ENCODE measurements at places on chromosomes 5 and 9.

- no peak for DNase-seq
Measured at GRCh38 chr9:85215961-85216360, 525.8 kb downstream of the AGTPBP1 start.

- no peak for DNase-seq
Measured at GRCh38 chr9:20478786-20479185, 143.5 kb downstream of the MLLT3 start.

GRCh38 chr5:142823126-142823525, 52.9 kb downstream of the ARHGAP26 start:
- DNase-seq = no peak

GRCh38 chr5:157464519-157465171, 4.6 kb downstream of the NIPAL4 start:
- DNase-seq = no peak

DNA sequence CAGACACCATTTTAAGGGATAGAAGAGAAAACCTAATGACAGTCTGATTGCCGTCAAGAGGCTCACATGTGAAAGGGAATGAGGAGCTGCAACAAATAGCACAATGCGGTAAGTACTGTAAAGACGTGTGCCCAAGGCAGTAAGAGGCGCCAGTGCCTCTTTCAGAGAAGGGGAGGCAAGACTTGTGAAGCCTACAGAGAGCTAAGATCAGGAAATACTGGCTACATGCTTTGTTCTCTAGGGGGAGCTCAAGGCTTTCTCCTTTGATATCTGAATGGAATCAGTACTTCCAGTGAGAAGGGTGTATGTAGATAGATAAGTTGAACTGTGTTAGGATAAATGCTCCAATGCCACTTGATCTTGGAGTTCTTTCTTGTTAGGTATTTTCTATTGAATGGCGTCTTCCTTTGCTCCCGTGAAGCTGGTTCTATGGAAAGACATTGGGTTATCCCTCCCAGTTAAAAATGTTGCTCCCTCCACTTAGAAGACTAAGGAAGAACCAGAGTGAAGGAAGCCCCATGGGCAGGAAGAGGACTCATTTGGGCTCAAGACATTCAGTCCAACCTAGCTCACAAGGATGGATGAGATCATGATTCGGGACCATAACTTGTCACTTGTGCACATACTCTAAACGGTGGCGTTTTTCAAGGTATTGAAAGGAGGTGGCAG, 23.5 kb upstream of the ALDOB start:
- peak; percentile 34 for DNase-seq

- DNase-seq = no peak
Measured at GRCh38 chr5:8188874-8189565, 320.1 kb downstream of the MTRR start.

- DNase-seq = no peak
Measured at GRCh38 chr9:5892456-5893133, 1.9 kb downstream of the MLANA start.

GRCh38 chr9:33024126-33024965, 727 bp upstream of the DNAJA1 start:
- DNase-seq = no peak

- DNase-seq = no peak
Measured at GRCh38 chr5:14449052-14449661, 132.4 kb upstream of the OTULINL start.

DNA sequence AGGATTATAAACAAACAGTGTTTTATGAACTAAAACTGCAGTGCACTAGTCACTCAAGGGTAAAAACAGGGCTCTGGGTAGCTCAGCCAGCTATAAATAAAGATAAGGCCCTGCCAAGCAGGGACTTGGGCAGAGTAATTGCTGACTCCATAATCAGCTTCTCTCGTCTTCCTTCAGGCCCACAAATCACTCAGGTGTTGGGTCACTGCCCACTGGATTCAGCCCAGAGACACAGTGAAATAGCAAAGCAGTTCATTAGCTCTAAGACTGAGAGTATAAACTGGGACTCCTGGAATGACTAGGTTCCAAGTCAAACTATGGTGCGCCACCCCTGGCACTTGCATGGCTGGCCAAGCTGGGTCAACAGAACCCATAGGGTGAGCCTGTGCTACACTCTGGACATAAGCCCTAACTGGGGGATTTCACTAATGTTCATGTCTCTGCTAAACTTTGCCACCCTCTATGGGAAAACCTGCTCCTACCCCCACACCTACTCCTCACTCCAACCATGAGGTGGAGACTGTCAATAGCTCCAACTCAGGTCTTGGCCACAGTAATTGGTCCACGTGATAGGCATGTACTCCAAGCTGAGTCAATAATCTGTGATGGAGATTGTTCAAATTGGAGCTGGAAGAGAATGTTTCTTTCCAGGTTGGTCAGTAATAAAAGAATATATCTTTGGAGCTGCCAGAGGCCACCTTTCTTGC, 158.5 kb downstream of the SLIT3 start:
- DNase-seq = no peak

- peak; percentile 60 for DNase-seq
Measured at GRCh38 chr5:129094924-129095899, 663 bp downstream of the ISOC1 start.

DNA sequence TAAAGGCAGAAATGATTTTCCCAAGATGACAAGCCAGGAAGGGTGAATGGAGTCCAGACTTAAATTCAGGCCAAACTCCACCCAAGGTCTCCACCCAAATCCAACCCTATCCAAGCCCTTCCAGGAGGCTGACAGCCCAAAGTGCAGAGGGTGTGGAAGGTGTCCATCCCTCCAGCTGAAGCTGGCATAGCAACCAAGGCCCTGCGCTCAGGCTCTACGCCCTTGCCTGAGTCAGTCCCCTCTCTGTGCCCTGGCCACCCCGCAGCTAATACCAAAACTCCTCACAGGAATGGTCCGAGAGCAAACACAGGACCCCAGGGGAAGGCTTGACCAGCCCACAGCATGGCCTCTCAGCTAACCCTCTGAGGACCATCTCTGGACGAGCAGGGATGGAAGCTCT, 2.1 kb downstream of the SEPTIN8 start:
- no peak for DNase-seq

GRCh38 chr5:67222243-67223025, 25.8 kb upstream of the CD180 start:
- DNase-seq = no peak

- DNase-seq = no peak
Measured at GRCh38 chr9:112069318-112070169, 105.6 kb downstream of the SUSD1 start.

DNA sequence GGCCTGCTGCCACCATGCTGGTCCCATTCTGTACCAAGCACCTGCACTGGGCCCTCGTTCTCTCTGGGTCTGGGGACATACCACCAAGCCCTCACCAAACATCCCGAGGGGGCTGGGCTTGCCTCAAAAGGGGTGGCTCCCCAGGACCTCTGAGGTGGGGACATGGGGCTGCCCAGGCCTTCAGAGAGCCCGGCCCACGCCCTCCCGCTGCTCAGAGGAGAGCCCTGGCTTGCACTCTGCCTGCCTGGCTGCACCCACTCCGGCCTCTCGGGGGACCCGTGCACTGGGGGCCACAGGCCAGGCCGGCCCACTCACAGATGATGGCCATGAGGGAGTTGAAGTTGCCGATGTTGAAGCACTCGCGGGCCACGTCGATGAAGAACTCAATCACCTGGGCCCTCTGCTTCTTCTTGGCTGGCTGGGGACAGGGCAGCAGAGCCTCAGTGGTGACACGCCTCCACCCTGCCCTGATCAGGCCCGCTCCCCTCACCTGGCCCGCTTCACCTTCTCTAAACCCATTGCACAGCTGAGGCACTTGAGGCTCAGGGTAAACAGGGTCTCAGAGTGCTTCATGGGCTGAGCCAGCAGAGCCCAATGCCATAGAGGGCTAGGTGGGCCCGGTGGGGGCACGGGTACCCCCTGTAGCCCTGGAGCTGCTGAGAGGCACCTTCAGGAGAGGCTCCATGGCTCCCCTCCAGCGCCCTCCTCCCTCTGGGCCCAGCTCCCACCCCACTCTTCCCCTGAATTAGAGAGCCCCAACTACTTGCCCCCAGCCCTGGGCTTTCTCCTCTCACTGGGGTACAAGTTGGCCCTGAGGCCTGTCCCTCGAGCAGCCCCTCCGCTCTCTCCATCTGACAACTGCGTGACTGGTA, 47.7 kb upstream of the RNF130 start:
- no peak for DNase-seq

DNA sequence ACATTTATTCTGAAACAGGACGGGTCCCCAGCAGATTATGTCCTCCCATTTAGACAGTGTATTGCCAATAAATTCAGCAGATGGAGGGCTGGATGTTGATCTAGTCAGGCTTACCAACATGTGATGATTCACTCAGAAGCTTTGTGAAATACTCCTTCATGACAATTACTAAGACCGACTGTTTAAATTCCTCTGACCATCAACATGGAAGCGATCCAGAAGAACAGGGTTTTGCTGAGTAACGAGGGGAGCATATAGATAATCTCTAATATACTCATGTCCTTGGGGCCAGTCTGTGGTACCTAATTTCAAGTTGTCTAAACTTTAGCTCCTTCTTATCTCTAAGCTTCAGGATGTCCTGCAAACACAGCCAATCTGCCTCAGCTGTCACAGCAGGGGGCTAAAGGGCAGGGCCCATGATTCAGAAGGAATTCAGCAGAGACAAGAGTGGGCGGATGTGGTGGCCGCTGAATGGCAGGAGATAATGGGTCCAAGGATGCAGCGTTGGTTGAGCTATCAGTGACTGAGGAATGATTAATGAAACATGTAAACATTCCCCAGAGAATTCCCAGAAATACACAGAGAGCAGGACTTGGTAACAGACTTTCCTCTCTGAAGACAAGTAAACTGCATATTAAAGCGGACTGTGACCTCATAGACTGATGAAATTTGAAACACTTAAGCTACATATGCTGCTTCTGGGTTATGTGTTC, 109.4 kb downstream of the ANKRD55 start:
- peak; percentile 49 for DNase-seq

- DNase-seq = peak; percentile 91
Measured at GRCh38 chr9:95044731-95045508, 272.6 kb downstream of the FANCC start.

GRCh38 chr5:6349387-6349786, 29.0 kb downstream of the MED10 start:
- no peak for DNase-seq

GRCh38 chr5:68176802-68177479, 38.6 kb upstream of the PIK3R1 start:
- no peak for DNase-seq

DNA sequence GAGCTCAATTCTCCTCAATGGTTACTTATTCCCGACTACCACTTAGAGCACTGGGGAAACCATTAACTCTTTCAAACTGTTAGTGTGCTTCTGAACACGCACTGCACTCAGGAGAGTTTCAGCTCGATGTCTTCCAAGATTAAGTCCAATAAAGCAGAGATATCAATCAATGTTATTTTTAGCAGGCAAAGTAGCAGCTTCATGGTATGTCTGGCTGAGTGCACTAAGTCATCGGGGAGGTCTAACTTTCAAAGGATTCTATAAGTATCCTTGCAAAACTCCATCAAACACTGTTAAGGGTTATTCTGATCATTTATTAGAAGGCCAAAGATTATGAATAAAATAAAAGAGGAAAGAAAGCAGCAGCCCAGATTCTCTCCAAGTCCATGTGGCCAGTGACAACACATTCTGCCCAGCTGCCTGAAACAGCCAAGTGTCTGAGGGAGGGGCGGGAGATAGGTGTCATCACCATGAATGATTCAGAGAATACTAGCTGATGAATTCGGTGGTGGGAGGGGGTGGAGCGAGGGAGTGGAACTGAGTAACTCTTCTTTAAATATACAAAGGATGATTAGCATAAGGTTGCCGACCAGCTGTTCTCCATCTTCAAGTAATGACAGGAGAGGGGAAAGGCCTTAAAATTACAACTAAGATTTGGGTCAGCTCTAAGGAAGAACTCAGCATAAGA, 21.3 kb downstream of the NREP start:
- DNase-seq = peak; percentile 53

DNA sequence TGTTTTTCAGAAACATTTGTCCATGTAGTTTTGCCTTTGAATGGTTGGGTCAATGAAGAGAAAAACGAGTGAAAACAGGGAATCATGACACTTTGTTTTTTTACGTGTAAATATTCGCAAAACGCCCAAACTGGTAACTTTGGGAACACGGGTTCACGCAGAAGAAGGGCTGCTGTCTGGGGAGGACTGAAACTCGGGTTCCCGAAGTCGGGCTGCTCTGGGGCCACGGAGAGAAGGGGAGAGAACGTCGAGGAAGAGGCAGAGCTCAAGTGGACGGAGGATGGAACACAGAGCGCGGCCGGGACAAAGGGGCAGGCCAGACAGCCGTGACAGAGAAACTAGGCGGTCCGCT, 478 bp upstream of the SETD9 start:
- peak; percentile 65 for DNase-seq

DNA sequence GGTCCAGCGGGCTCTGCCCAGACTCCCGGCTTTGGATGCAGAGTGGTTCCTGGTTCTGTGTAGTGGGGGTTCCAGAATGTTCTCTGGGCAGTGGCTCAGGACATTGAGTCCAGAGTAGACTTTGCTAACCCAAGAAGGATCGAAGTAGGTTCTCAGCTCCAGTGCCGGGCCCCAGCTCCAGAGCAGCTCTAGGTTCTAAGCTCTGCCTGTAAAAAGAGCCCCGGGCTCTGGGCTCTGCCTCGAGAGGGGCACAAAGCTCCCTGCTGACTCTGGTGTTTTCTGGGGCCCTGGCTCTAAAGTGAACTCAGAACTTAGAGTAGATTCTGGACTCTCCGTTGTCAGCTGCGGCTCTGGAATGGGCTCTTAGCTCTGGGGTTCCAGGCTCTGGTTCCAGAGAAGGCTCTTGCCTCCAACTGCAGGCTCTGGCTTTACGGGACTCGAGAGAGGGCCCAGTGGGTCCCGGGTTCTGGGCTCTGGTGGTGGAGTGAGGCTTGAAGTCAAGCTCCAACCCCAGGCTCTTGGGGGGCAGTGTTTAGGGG, 414 bp downstream of the WDR38 start:
- no peak for DNase-seq

DNA sequence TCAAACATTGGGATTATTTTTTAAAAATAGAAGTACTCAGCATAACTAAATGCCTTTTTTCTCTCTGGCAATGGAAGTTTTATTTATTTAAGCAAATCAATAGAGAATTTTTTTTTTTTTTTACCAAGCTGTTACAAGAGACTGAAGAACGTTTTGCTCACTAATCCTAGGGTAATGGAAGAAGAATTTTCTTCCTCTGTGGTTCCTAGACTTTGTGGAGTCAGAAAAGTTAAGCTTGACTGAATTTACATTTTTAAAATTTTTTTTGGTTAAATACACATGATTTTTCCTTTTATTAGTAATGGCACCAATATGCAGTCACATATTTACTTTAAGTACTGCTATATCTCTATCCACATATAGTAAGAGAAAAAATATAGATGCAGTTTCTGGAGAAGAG, 189.8 kb downstream of the PCSK1 start:
- DNase-seq = no peak

GRCh38 chr5:169048181-169049125, 252.5 kb downstream of the SLIT3 start:
- DNase-seq = no peak

All from WTC11 (cell line).